Cortex of kidney (tissue), 1 donor: ENCODE measurements at places on chromosomes 12 and 14.

- DNase-seq: no peak
Observed at GRCh38 chr12:11970155-11970520, 100.6 kb upstream of the BCL2L14 start.

- no peak for DNase-seq
Observed at GRCh38 chr12:31890295-31891285, 68.6 kb upstream of the RESF1 start.

DNA sequence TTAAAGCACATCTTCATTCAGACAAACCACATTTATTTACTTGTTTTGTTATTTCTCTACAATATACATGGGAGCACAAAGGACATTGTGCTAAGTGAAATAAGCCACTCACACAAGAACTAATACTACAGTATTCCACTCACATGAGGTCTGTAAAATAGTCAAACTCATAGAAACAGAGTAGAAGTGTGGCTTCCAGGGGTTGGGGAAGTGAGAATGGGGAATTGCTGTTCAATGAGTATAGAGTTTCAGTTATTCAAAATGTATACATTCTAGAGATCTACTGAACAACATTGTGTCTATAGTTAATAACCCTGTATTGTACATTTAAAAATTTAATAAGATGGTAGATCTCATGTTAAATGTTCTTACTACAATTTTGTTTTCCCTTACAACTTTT is 88.8 kb downstream of the ATXN7L3B start:
- DNase-seq: no peak

DNA sequence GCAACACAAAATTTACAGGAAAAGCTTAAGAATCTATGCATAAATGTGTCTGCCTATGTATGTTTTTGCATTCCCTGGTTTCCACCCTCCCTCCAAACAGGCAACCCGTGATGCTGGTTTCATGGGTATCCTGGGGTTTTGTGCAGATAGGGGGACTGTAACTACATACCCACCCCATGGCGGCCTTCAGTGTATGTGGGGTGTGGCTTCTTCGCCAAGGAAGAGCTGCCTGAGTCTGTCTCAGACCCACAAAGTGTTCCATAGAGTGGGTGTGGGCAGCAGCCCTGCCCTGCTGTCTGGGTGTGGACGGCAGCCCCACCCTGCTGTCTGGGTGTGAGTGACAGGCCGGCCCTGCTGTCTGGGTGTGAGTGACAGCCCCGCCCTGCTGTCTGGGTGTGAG is 174.8 kb downstream of the ADGRD1 start:
- no peak for DNase-seq

- no peak for DNase-seq
Observed at GRCh38 chr12:121770813-121771625, 22.5 kb downstream of the RHOF start.

DNA sequence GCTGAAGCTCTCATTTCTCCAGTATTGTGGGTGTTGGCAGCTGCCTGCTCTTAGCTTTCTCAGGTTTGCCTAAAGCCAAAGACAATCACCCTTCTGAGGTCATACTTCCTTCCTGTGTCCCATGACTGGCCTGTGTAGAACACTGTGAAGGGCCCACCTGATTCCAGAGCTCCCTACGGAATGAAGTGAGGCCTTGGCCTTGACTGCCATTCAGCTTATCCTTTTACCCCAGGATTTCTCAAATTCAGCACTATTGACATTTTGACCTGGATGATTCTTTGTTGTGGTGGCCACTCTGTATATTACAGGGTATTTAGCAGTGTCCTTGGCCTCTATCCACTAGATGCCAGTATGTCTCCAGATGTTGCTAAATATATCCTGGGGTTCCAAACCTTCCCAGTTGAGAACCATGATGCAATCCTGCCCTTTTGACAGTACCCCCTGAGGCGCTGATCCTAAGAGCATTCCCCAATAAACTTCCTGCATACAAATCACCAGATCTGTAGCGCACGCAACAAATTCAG is 112.3 kb upstream of the KRR1 start:
- DNase-seq: no peak

GRCh38 chr12:27534060-27534764 is 10.2 kb downstream of the PPFIBP1 start:
- no peak for DNase-seq

DNA sequence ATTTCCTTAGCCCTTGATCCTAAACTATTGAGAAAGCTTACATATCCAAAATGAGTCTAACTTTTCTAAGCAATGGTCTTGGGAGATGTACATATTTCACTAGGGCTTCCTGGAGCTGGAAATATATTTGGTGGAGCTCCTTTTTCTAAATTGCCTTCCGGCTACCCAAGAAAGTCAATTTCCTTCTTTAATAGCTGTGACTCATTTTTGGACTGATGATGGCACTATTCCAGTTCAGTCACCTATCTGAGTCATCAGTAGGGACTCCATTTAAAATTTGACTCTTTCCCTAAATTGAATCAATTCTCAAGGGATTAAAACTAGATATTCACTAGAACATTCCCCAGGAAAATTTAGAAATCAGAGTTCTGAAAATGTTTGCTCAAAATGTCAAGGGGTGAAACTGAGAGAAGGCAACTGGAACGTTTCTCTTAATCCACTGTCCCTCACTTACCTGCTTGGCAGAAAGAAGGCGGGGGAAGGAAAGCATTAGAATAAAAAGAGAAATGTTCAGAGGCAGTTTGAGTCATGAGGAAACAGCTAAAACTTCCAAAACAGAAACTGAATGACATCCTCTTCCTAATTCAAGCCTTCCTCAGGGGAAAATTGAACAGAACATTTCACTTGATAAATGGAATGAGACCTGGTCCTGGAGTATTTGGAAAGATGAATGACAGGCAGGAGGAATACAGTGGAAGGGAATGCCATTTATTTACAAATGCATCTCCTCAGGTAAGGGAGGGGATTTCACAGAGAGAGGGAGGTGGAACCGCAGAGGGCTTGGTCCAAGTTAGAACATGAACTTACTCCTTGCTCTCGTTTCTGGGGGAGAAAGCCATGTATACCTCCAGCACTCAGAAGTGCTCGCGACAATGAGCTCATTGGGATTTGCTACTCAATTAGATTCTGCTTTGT is 91.2 kb downstream of the RGS6 start:
- DNase-seq: no peak

DNA sequence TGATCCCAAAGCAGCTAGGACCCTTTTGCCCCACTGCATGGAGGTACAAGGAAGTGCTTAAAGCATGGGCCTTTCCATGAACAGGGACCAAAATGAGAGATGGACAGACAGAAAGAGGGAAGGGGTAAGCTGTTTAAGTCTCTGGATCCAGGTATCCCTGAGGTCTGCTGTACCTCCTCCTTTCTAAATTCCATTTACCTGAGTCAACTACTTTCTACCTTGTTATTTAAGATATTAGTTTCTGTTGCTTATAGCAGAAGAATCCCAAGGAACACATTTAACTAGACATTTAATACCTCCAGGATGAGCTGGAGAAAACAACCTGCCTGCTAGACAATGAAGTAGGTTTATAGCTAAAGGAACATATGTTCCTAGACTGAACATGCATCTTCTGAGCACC is 157.6 kb upstream of the TMCC3 start:
- no peak for DNase-seq

- DNase-seq: no peak
Observed at GRCh38 chr12:22029991-22030390, 16.0 kb upstream of the CMAS start.

- no peak for DNase-seq
Observed at GRCh38 chr14:105168496-105168978, at the start of gene JAG2. TSS of gene JAG2 (minus strand) at chr14:105168776. CDS start at chr14:105168420, 356 bp downstream.

DNA sequence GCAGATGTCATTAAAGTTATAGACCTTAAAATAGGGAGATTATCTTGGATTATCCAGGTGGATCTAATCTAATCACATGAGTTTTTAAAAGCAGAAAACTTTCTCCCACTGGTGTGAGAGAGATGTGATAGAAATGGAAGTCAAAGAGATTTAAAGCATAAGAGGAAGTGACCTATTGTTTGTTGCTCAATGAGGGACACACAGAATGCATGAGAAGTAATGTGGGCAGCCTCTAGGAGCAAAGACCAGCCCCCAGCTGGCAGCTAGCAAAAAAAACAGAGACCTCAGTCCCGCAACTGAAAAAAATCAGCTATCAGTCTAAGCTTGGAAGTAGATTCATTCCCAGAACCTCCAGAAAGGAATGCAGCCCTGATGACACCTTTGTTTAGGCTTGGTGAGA is 24.6 kb upstream of the ANP32D start:
- DNase-seq: no peak

GRCh38 chr12:32478858-32479725 is 79.7 kb downstream of the FGD4 start:
- no peak for DNase-seq

GRCh38 chr14:59358102-59358501 is 107.1 kb downstream of the GPR135 start:
- DNase-seq: no peak

DNA sequence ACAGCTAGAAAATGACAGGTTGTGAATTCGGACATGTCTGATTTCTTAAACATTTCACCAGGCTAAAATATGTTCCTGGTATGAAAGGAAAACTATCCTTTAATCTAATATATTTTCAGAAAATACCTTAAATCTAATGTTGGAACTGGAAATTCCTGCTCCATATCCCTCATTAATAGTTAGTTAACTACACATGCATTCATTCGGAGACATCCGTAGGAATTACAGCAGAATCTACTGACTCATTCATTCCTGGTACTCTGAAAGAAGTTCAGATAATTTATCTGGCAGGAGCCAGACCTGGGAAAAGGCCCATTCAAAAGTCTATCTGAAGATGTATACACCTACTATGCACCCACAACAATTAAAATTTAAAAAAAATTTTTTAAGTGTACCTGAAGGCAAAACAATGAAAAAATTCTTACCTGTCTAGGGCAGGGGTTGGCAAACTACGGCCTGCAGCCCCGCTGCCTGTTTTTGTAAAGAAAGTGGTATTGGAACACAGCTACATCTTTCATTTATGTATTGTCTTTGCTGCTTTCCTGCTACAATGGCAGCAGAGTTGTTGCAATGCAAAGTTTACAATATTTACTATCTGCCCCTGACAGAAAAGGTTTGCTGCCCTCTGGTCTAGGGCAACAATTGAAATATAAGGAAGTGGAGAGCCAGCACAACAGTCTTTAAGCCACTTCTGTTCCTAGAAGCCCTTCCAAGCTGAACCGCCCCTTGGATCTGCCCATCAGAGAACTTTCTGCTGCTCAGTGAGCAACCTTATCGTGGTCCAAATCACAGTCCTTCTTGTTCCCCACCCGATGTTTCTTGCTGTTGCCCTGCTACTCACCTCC is 17.9 kb upstream of the NFYB start:
- no peak for DNase-seq

DNA sequence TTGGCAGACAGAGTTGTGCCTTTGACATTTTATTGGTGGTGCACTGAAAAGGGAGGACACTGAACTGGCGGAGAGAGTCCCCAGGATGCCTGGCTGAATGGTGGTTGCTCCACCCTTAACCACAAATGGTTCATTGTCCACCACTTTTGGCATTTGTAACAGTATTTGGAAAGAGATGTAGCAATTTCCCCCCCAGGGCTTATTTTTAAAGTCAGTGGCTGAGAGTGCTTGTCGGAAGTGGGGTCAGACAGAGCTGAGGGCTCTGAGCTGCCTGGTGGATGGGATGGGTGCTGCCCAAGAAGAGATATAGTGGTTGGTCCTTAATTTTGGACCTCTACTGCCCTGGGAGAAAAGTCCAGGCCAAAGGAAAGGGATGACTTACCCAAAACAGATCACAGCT is 31.5 kb upstream of the FGF6 start:
- no peak for DNase-seq
